ENCODE measurements at places on chromosomes 12 and 14. TPM values are rescaled to one million over a fixed set of nuclear protein-coding genes. Genes with fewer than 3 reads are reported as not detected.

The VRTN gene
- total RNA-seq, result not detected

The DNAI7 gene
- not detected for total RNA-seq

The CLIP1 gene
- 42.5 TPM for total RNA-seq

The TRPV4 gene
- not detected for total RNA-seq

The LRCOL1 gene
- total RNA-seq, result not detected

The NKX2-1 gene
- total RNA-seq, result not detected

The SDR9C7 gene
- not detected for total RNA-seq

The KRT7 gene
- total RNA-seq, result 1.8 TPM

The RD3L gene
- not detected for total RNA-seq

The STON2 gene
- total RNA-seq, result 0.32 TPM

The ADCY6 gene
- 0.25 TPM for total RNA-seq

The OR6C2 gene
- not detected for total RNA-seq

The TAS2R13 gene
- total RNA-seq, result 0.21 TPM

The SERPINA5 gene
- not detected for total RNA-seq

The KRT82 gene
- total RNA-seq, result not detected

The PMEL gene
- 0.50 TPM for total RNA-seq

The IGF1 gene
- total RNA-seq, result 0.78 TPM

The KRT80 gene
- total RNA-seq, result not detected

The SALL2 gene
- total RNA-seq, result 3.1 TPM

The CLMN gene
- total RNA-seq, result 0.40 TPM

The CLEC1A gene
- total RNA-seq, result not detected

The EML5 gene
- total RNA-seq, result 3.8 TPM

The KLHL33 gene
- 0.11 TPM for total RNA-seq

The KLRD1 gene
- total RNA-seq, result 79.1 TPM
